ENCODE measurements at places on chromosomes 5 and 9.

GRCh38 chr5:42270771-42271170 lies 152.5 kb upstream of the GHR start:
- DNase-seq: no peak

DNA sequence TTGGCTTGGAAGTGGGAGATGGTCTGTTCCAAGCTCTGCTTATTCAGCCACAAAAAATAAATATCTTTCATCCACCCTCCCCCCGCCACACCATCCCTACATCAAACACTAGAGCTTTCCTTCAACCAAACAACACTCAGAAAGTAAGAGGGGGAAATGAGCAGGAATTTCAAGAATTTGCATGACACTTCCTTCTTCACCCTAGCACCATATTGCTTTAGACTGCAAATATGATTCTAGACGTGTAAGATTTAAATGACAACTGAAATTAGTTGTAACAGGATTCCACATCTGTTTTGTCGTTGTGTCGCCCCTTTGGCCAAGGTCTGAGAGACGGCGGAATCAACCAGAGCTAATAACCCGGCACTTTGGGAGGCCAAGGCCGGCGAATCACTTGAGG lies 88.5 kb downstream of the NDFIP1 start:
- DNase-seq: no peak

GRCh38 chr9:24035816-24036215 lies 209.8 kb upstream of the ELAVL2 start:
- no peak for DNase-seq

DNA sequence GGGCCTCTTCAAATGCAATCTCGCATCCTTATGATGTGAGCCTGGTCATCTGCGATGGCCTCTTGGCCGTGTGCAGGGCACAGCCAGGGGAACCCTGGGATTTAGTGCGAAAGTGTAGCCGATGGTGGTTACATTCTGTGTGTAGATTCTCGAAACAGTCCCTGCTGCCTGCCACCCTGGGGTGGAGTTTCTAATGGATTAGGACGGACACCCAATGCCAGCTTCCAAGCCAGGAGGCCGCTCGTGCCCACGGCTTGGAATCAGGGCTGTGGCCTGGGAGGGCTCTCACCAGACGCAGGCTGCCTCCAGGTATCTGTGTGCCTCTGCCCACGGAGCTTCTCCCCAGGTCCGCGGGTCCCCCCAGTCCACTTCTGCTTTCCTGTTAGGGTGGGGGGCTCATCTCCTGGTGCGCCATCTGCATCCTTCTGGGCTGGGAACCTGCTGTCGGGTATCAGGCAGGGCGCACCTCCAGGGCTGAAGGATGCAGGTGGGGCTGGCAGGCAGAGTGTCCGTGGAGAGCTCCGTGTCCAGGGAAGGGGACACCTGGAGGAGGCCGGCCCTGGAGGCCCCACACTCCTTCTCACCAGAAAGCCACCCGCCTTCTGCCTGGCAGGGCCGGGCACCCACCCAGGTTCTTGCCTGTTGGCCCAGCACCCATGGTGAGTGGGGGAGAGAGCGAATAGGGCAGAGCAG lies 3.4 kb upstream of the SLC12A7 start:
- DNase-seq: no peak

DNA sequence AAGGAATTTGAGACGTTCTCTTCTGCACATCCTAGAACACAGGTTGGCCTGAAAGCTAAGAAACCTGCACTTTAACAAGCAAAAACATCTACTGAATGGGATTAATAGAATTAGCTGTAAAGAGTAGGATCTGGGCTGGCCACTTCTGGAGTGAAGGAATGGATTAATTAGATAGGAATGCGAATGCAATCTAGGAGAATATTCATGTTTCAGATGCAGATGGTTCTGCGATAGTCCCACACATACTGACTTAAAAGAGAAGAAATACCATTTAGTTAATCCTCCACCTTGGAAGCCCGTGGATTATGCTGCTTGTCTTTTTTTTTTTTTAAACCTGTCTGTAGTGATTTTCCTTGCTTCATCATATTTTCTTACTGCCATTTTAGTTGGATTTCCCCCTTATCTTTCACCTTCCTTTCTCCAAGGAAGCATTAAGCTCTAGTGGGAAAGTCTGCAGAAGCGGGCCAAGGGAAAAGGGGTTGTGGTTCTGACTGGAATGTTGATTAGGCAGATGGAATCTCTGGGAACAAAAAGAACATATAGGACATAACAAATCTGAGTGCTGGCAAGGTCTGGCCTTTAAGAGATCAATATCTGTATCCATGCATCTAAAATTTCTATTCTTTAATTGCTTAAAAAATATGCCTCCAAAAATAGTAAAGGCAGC lies 152.4 kb downstream of the ALDH1A1 start:
- DNase-seq: no peak

GRCh38 chr9:89770531-89771174 lies 165.8 kb downstream of the GADD45G start:
- DNase-seq: peak; percentile 66

- no peak for DNase-seq
Observed at GRCh38 chr9:114124666-114125475, 25.8 kb upstream of the KIF12 start.

DNA sequence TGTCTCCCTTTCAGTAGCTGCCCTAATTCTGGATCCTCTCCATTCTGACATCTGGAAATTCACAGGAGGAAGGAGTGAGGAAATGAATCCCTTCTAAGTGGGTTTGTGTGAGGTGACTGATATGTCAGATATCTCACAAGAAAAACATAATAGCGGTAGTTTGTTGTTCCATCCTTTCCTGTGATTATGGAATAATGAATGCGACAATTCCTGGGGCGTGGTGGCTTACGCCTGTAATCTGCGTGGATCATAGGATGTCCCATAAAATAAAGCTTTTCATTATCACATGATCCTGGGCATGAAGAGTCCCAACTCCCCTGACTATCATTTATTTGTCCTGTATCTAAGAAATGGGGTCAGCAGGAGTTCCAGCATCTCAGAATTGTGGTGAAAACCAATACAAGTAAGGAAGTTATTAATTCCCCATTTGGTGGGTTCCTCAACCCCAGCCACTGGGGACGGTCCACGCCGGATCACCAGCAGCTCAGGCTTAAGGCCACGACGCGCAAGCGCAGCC lies 375 bp upstream of the C5orf24 start:
- DNase-seq: no peak

- peak; percentile 58 for DNase-seq
Observed at GRCh38 chr5:21918451-21918850, 934.7 kb downstream of the CDH12 start.

GRCh38 chr5:124111886-124112285 lies 599.9 kb downstream of the CSNK1G3 start:
- DNase-seq: no peak

DNA sequence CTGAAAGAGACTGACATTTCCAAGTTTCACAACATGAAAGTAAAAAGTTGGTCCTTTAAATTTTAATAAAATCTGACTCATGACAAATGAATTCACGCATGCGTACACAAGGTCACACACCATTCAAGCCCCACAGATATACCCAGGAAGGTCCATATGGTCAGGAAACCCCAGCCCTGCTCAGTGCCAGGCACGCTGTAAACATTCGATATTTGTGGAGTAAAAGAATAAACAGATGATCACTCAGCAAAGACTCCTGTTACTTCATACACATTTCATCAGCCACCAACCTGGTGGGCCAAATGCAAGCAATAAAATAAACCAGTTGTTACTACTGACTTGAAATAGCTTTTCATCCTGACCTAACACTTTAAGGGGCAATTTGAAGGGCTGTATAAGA lies 158.0 kb upstream of the RETREG1 start:
- no peak for DNase-seq

GRCh38 chr9:31005086-31005665 lies 1379.3 kb upstream of the ACO1 start:
- DNase-seq: no peak

DNA sequence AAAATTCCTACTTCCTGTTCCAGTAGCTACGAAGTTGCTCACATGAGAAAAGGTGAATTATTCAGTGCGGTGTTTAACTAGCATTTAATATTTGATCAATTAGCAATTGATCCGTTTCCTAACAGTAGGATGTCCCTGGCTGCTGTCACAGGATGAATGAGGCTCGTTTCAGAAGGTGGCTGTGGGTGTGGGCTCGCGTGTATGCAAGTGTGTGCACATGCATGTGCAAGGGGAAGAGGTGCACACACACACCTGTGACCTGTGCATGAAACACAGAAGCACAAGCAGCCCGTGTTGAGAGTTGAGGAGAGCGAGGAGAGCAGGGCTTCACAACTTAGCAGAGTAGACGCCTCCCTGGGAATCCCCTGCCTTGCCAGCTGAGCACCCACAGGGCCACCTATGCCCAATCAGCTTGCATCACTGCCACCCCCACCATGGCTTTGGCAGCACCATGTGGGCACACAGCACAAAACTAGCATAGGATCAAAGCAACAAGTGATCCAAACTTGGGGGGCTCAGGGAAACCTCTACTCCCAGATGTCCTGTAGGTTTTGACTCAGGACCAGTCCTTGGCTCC lies 107.2 kb downstream of the C5orf15 start:
- no peak for DNase-seq

- DNase-seq: no peak
Observed at GRCh38 chr5:176362233-176362490, 598 bp upstream of the KIAA1191 start.

GRCh38 chr5:131019601-131020315 lies 145.3 kb downstream of the HINT1 start:
- no peak for DNase-seq

DNA sequence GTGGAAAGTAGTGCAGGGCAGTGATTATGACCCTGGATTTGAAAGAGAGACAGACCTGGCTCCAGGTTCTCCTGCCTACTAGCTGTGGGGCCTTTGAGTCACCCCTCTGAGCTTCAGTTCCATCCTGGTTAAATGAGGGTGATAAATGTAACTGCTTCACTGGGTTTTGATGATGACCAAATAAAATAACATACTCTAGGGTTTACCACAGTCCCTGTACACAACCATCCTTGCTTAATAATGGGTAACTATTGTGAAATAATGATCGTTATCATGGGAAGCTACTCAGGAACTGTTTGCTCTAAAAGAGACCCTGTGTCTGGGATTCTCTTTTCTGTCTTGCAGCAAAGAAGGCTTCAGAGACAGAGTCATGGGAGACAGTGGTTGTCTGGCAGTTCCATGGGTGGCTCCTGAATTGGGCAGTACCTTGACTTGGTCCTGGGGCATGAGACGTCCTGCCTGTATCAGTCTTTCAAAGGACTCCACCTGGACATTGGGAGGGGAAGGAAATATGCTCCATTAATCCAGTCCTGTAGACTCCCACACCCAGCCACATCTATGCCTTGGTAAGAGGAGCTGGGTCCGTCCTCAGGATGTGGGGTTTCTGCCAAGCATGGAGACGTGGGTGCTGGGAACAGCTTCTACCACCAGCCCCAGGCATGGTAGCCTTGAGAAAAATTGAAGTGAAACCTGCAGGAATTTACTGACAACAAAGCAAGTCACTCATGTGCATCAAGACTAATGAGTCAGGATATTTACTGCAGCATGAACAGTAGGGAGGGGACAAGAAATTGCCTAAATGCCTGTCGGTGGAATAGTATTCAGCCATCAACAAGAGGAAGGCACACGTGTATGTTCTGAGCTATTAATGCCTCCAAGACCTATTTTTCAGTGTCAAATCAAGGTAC lies 23.4 kb downstream of the AKNA start:
- DNase-seq: no peak

DNA sequence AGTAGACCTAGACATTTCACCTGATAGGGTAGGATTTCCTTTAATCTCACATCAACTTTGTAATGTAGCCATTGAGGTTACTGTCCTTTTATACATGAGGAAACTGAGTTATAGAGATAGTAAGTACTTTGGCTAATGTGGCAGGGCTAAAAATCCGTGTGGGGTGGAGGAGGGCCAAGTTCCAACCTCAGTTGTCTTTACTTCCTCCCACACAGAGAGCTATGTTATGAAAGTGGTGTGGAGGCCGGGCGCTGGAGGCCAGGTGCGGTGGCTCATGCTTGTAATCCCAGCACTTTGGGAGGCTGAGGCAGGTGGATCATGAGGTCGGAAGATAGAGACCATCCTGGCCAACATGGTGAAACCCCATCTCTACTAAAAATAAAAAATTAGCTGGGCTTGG lies 173.3 kb downstream of the PALM2AKAP2 start:
- no peak for DNase-seq

- DNase-seq: no peak
Observed at GRCh38 chr9:87184956-87185642, 237.8 kb upstream of the GAS1 start.

DNA sequence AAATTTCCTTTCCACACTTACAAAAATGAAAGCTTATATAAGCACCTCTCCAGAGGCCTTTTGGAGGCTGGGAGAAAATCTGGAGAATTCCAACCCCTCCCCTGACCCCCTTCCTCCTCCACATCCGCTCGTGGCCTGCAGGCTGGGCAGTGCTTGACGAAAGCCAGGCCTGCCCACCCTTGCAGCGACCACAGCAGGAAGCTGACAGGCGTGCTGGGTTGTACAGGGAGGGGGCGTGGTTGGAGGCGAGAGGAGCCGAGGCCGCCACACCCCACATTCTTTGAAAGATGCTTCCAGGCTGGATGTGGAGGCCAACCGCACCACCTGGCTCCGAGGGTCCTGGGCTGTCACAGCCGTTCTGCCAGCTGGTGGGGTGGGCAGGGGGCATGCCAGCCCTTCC lies 47.8 kb upstream of the IER5L start:
- DNase-seq: no peak

DNA sequence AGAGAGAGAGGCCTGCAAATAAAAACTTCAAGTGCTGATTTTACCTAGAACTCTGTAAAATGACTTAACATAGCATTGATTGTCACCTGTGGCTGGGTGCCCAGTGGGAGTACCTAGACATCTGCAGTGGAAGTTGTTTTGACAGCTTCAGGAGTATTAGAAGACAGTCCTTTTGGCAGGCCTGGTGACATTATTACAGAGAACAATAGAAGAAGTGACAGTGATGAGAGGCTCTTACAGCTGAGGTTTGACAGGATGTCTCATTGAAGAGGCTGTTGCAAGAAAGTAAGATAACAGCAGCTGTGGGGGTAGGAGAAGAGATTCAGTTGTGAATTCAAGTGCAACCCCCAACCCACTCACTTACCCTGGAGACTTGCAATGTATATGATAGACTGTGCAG lies 27.9 kb upstream of the MUSK start:
- no peak for DNase-seq

DNA sequence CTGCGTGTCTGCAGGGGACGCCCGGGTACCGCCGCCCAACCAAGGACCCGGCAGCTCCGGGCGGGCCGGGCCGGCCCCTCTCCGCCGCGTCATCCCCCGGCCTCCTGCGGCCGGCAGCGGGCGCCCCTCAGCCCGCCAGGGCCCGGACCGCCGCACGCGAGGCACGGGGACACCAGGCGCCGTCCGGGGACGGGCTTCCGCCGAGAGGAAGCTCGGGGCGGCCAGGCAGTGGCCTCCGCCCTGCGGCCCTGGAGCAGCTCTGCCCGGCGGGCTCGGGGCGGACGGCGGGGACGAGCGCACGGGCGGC lies 373 bp downstream of the FBXW5 start:
- DNase-seq: no peak

DNA sequence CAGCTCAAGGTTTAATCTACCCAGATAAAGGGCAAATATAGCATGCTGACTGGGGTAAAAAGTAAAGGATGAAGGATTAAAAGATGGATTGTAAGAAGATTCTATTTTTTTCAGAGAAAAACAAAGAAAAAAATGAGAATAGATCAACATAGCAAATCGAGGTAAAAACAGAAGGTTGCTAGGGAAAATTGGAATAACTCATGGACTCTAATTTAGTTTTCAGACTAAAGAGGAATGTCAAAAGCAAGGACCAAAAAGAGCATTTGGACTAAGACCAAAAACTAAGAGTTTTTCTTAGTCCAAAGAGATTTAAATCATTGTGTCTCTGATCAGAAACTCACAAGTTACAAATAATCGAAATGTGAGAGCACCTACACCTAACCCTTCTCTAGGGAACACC lies 250.7 kb upstream of the PTPRD start:
- no peak for DNase-seq

GRCh38 chr5:14061106-14061505 lies 82.0 kb upstream of the TRIO start:
- no peak for DNase-seq
